NCI-H1436 (cell line): ENCODE measurements at places on chromosomes 6 and 20.

DNA sequence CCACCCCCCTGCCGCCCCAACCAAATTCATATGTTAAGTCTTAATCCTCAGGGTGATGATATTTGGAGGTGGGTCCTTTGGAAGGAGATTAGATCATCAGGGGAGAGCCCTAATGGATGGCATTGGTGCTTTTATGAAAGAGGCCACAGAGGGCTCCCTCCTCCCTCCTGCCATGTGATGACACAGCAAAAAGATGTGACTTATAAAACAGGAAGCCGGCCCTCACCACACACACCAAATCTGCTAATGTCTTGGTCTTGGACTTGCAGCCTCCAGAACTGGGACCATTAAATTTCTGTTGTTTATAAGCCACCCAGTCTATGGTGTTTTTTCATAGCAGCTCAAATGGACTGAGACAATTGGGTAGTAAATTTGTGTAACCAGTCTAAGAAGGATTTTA is 176.3 kb downstream of the ADGRG6 start:
- DNase-seq: no peak

DNA sequence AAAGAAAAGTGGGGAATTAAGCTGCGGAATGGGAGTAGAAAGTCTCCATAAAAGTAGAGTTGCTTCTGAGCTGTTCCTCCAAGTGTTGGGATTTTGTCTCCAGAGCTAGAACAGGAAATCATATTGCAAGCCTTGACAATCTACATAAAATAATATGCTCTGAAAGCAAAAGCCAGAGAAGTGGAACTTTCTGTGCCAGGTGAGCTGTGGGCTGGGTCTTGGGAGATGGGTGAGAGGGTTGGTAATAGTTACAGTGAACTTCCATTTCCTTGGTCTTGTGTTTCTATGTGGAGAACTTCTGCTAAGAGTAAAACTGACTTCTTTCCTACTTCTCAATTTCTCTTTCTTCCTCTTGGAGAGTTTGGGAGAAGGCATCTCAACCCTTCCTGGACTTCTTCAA is 6.3 kb upstream of the HMGN4 start:
- DNase-seq: no peak

- DNase-seq: no peak
Observed at GRCh38 chr20:62117362-62117646, 5.0 kb upstream of the LSM14B start.

DNA sequence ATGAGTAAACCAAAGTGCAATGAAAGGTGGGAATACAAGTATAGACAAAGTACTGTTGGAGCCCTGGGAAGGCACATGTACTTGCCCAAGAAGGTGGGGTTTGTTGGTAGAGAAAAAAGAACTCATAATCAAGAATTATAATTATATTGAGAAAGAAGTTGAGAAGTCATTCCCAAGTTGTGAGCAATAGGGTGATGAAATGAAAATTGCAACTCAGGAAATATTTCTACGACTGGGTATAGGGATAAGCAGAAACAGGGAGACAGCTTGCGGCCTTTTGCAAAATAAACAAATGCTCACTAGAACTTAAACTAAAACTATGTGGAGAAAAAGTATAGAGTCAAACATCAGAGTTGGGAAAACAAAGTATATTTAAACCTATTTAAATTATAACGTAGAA is 250.7 kb upstream of the FAM83B start:
- no peak for DNase-seq

DNA sequence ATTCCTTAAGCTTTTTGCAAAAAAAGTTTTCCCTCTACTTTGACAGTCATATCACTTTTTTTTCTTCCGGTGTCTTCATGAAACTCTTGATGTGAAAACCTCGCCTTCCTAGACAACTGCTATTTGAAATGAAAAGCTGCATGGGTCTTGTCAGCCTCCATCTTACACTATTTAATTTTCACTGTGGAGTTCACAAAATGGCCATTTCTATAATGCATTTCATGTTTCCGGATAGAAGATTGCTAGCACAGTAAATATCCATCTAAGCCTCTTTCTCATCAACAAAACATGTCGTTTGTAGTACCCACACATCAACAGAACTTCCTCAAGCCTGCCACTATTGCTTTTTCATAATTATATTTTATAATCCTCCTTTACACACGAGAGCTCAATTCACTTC is 204.9 kb upstream of the ID4 start:
- DNase-seq: peak; percentile 90

- peak; percentile 38 for DNase-seq
Observed at GRCh38 chr20:4607287-4607713, 114.4 kb upstream of the PRND start.

- DNase-seq: no peak
Observed at GRCh38 chr6:21726676-21727075, 133.1 kb downstream of the SOX4 start.

DNA sequence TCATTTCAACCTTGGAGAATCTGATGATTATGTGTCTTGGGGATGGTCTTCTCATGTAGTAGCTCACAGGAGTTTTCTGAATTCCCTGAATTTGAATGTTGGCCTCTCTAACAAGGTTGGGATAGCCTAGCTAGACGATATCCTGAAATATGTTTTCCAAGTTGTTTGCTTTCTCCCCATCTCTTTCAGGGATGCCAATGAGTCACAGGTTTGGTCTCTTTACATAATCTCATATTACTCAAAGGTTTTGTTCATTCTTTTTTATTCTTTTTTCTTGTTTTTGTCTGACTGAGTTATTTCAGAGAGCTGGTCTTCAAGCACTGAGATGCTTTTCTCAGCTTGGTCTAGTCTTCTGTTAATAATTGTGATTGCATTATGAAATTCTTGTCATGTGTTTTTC is 42.7 kb upstream of the COL9A1 start:
- DNase-seq: no peak

DNA sequence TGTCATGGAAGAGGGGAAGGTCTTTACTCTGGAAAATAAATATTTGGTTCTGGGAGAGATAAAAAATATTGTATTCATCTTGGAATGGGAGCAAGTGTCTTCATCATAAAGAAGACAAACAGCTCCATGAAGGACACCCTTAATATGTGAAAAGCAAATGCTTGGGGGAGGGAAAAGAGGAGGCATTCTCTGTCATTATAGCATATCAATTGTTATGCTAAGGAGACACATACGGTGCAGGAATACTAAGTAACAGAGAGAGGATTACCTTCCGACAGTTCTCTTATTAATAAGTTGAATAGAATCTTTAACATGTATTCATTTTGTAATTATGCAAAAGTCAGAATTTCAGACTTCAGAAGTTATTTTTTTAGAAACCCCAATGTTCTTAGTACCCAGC is 634.4 kb downstream of the UTRN start:
- no peak for DNase-seq

DNA sequence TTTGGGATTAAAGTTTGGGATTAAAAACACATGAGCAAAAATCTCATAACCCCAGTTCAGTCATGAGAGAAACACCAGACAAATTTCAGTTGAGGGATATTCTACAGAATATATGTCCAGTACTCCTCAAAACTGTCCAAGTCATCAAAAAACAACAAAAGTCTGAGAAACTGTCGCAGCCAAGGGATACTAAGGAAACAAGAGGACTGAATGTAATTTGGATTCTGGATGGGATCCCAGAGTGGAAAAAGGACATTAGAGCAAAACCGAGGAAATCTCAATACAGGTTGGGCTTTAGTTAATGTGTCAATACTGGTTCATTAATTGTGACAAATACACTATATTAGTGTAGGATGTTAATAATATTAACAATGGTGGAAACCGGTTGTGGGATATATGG is 219.3 kb downstream of the BCKDHB start:
- no peak for DNase-seq

DNA sequence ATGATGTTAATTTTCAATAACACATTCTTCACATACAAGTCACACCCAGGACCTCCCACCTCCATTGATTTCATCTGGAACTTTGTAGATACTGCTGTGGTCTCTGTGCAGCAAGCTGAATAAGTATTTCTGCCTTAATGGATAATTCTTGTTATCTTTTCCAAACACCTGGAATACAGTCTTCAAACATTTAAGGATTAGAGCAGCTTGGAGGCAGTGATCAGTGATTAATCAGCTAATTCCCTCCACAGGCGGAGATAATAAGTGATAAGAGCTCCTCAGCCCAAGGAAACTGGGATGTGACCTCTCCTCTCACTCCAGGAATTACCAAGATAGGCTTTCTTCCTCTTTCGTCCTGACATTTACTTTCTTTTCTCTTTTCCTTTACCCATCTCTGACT is 110.7 kb downstream of the FIG4 start:
- no peak for DNase-seq

GRCh38 chr20:49633643-49634042 is 65.7 kb upstream of the PTGIS start:
- no peak for DNase-seq

DNA sequence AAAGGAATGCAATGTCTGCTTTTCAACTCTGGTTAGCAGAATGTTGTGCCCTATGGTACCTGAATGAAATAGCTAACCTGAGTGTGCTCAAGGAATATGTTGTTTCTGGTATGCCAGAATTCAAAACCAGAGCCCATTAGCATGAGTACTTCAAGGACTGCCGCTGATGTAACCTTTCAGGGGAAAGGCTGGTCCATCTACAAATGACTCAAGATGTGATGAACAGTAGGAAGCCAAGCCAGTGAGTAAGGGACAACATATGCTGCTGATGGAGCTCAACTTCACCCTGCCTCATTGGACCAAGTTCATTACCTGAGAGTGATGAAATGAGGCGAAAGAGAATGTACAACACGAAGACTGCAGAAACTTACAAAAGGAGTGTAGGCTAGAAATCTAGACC is 95.7 kb upstream of the BMP2 start:
- no peak for DNase-seq

DNA sequence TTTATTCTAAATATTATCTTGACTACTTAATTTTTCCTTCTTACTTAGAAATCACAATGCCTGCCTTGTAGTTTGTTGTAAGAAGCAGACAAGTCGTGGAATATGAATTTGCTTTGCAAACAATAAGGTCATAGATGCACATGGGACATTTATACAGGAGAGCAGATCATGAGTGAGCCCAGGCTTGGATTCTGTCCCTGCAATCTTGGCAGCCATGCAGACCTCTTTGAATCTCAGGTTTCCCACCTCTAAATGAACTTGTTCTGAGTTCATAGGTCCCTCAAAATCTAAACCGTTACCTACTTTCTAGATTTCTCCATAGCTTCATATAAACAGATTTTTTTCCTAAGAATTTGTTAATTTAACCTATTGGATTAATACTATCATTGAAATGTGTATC is 19.5 kb downstream of the KIAA0408 start:
- DNase-seq: no peak

DNA sequence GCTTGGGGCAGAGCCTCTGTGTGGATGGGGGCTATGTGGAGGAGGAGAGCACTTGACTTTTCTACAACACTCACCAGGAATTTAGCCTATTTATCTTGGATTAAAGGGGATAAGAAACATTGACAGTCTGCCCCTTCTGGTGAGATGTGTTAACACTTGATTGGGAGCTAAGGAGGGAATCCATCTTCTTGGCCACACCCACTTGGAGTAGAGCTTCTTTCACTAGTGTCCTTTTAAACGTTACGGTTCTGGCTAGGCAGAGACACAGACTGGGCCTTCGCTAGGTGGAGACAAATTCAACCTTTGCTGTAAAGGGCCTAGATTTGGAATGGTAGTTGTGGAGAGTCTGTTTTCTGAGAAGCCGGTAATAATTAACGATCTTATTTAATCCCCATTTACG is 15.5 kb upstream of the TPBG start:
- no peak for DNase-seq

DNA sequence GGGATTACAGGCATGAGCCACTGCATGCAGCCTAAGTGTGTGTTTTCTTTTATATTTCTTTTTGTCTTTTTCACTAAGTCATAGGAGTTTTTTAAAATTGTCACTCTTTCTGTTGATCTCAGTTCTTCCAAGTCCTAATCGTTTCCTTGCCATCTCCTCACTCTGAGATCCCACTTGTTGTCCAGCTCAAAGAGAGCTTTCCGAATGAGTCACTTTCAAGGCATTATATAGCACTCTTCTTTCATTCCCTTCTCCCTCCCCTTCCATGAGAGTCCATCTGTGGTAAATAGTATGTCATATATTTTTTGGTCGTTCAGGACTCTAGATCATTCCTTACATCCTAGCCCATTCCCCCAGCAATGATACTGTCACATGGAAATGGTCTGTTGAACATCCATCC is 4.3 kb downstream of the VAPB start:
- no peak for DNase-seq

- no peak for DNase-seq
Observed at GRCh38 chr6:34544776-34545471, 11.2 kb downstream of the SPDEF start.

DNA sequence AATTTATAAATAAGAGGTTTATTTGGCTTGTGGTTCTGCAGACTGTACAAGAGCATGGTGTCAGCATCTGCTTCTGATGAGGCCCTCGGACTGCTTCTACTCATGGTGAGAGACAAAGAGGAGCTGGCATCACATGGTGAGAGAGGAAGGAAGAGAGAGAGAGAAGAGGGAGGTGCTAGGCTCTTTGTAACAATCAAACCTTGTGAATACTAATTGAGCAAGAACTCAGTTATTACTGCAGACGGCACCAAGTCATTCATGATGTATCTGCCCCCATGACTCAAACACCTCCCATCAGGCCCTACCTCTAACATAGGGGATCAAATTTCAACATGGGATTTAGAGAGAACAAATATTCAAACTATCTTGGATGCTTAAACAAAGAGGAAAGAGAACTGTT is 6.3 kb upstream of the SIRPG start:
- no peak for DNase-seq

- DNase-seq: no peak
Observed at GRCh38 chr6:129134535-129134934, 251.6 kb downstream of the LAMA2 start.

- DNase-seq: no peak
Observed at GRCh38 chr6:11684901-11685480, 93.6 kb downstream of the ADTRP start.

GRCh38 chr20:11935212-11936154 is 17.8 kb downstream of the BTBD3 start:
- no peak for DNase-seq

DNA sequence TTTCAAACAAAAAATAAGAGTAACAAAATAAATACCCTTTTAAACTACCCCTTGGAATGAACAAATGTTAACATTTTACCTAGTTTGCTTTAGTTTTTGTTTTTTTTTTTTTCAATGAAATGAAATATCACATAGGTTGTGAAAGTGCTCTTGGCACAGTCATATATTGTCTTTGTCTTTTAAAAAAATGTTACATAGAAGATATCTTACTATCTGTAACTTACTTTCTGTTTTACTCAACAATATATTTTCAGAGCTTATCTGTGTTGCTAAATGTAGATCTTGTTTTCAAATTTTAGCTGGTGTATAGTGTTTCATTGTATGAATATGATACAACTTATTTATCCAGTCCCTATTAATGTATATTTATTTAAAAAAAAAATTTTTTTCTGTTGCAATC is 8.6 kb downstream of the CEP57L1 start:
- no peak for DNase-seq

DNA sequence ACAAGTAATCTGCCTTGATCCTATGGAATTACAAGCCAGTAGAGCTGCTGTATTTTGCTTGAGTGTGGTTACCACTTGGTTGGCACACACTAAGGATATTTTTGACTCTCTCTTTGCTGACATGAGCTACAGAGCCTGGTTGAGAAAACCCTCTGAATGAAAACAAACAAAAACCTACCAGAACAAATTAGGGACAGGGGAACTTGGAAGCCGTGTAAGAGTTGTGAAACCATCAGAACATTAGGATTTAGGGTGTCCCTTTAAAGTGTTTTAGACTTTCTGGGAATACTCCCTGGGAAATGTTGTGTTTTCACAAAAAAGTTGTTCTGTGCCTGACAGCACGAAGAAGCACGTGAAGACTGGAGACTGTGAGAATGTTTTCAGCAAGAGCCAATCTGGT is 20.5 kb upstream of the PDE7B start:
- DNase-seq: no peak

GRCh38 chr6:157728183-157728881 is 94.7 kb upstream of the SNX9 start:
- no peak for DNase-seq
